NCI-H1930 (cell line): ENCODE measurements at places on chromosomes 12 and 14.

- no peak for DNase-seq
Observed at GRCh38 chr12:70920251-70920851, at the start of gene PTPRR. Gene PTPRR, minus strand, starts transcription at chr12:70920738. Its CDS starts 348 bp downstream, at chr12:70920390.

GRCh38 chr12:55057481-55057880 is 37.7 kb downstream of the NEUROD4 start:
- no peak for DNase-seq

DNA sequence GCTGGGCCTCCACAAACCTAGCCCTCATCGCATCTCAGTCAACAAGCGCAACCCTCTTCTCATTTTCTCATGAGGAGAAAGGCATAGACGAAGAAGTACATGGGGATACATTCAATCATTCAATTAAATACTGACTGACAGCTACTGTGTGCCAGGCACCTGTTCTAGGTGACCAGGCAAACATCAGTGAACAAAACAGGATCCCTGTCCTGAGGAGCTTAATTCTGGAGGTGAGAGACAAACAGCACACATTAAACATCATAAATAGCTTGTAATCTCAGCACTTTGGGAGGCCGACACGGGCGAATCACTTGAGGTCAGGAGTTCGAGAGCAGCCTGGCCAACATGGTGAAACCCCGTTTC is 362 bp upstream of the ACYP1 start:
- DNase-seq, result no peak

GRCh38 chr14:75578786-75579337 is 442 bp downstream of the FLVCR2 start:
- DNase-seq, result no peak

DNA sequence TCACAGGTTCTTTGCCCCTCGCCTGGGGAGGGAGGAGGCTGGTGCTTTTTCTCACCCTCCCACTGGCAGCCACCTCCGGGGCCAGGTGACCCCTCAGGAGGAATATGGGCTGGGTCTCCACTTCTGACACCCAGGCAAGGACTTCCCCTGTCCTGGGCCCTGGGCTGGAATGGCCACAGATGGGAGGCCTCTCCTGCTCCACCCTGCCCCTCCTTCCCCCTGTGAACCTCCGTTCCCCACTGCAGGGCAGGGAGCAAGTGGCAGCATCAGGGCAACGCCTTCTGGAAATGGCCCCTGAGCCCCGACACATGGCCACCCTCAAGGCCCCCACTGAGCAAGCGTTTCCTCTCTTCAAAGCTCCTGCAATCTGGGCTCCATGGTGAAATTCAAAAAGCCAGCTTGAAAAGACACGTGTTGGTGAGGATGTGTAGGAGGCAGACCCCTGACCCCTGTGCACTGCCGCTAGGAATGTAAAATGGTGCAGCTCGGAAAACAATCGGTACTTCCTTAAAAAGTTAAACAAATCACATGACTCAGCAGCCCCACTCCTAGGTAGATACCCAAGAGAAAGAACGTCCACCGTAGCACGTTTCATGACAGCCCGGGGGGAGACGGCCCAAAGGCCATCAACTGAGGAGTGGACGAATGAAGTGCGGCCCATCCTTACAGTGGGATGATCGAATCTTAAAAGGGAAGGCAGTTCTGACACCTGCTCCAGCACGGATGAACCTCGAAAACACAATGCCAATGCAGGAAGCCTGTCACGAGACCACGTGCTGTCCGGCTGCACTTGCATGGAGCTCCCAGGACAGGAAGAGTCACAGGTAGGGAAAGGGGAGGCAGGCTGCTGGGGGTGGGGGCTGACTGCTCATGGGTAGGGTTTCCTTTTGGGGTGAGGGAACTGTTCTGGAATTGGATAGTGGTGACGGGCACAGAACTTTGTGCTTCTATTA is 11.5 kb downstream of the XRCC3 start:
- no peak for DNase-seq

DNA sequence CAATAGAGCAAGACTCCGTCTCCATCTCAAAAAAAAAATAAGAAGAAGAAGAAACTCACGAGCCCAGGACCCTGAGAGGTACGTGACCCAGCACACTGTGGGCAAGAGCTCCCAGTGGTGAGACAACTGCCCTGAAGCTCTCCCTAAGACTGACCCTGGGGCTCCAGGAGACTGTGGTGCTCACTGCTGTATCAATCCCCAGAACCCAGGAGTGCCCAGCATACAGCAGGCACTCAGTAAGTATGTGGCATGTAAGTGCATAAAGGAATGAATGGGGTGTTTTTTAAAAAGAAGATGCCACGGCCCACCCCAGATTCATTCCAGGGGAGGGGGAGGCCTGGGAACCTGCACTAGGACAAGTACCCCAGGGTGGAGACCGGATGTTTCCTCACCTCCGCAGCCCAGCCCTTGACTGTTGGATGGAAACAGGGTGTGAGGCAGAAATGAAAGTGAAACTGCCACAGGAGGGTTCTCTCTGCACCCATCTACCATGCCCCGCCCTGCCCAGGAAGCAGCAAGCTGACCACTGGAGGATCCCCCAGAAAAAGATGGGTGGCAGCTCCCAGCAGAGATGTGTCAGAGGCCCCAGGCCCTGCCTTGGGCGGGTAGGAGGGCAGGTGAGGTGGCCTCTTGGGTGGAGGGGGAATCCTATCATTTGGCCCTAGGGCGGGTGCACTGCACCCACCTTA is 12.2 kb downstream of the ITPK1 start:
- no peak for DNase-seq

GRCh38 chr14:69013943-69014782 is 35.1 kb upstream of the ACTN1 start:
- DNase-seq, result no peak

DNA sequence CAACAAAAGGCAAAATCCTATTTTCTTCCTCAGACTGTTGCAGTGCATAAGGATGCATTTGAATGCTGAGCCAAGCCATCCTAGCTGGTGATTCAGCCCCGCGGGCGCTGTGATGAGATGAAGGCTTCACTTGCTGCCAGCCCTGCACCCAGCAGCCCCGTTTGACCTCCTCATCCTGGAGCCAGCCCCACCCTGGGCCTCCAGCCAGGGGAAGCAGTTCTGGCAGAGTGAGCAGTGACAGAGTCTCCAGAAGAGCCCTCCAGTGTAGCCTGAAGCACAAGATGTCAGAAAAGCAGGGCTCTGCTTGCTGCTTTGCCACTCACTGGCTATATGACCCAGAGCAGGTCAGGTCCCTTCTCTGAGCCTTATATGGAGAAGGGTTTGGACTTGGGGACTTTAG is 96.2 kb upstream of the HSPB8 start:
- no peak for DNase-seq

- no peak for DNase-seq
Observed at GRCh38 chr12:94640134-94640928, 10.0 kb downstream of the TMCC3 start.
